ENCODE measurements at places on chromosomes 3 and 15.

GRCh38 chr3:81270603-81271379 lies 490.7 kb downstream of the GBE1 start:
- no peak for DNase-seq

DNA sequence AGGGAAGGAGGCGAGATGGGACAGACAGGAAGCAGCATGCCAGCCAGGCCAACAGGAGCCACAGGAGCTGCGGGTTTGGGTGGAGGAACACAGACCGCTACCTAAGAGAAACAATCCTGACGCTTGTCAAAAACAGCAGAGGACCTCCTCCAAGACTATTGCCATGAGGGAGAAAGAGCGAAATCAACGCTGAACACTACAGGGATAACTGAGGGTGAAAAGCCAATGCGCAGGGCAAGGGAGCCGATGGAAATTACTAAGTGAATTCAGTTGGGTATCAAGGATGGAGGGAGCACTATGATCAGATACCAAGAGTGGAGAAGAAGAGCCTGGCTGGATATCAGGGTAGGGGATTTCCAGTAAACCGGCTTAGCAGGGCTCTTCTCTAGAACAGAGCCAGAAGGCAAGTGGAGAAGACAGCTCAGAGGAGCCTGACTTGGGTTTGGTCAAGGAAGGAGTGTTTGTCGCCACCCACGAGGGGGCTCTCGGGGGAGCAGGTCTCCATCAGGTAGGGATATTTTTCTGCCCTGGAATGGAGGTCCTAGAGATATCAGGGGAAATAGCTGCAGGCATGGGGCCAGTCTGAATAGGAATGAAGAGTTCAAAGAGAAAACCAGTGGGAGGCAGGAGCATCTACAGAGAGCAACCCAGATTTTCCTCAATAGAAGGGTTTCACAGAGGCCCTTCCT lies 48.4 kb downstream of the SLC41A3 start:
- DNase-seq = no peak

DNA sequence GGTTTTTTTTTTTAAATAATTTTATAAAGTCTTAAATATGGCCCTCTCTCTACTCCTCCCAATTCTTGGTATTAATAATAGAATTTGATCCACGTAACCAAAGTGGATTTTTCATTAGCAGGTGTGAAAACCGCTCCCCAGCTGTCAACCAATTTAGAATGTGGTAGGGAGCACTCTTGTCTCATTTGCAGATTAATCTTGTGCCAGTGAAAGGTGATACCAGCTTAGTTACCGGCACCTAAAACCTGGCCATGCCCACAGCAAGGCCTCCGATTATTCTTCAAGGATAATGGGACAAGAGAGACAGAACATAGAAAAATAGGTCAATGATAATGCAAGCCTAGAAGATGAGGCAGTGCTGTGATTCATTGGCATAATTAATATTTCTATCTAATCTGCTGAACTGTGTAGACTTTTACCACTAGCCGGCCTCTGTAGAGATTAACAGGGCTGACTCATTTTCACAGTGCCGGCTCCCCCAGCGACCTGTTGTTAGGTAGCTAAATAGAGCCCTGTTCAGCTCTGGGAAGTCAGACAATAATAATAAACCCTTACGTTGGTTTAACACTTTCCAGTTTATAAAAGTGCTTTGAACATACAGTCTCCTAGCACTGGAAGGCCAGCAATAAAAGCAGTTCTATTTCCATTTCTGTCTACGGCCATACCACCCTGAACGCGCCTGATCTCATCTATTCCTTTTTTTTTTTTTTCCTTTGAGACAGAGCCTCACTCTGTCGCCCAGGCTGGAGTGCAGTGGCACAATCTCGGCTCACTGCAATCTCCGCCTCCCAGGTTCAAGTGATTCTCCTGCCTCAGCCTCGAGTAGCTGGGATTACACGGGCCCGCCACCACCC lies 102.9 kb downstream of the SHQ1 start:
- no peak for DNase-seq

DNA sequence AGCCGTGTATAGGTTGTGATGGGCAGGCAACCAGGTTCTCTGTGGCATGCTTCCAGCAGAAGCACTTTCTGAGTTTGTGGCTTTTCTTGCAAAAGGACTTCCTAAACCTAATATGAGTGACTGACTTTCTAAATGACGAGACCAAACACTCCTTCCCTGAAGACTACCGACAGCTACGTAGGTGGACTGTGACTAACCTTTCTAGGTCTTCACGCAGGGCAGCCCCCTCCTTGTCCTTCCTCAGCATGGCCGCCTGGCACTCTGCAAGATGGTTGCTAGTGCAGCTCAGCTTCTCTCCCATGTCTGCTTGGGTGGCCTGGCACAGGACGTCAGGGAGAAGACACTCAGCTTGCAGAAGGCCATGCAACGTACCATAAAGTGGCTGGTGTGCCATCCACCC lies 20.9 kb downstream of the CXCR6 start:
- no peak for DNase-seq

- DNase-seq = no peak
These were observed 357.9 kb downstream of the LSAMP start for GRCh38 chr3:116087426-116087825.

- no peak for DNase-seq
These were observed 140.6 kb downstream of the MEIS2 start for GRCh38 chr15:36959746-36960145.

DNA sequence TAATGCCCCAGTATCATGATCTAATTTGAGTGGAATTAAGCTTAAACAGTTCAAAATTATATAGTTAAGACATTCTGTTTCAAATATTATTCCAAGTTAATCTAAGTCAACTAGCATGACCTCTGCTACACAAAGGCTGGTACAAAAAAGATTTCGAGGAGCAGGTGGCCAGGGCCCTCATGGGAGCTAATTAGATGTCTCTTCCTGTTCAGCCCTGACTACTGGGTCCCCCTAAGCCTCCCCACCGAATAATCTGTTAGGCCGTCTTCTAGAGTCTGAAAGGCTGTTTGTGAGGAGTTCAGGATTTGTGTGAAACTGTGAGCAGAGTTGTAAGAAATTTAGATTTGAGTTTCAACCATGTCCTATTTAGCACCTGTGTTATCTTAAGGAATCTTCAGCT lies 75.4 kb downstream of the PPM1L start:
- no peak for DNase-seq

DNA sequence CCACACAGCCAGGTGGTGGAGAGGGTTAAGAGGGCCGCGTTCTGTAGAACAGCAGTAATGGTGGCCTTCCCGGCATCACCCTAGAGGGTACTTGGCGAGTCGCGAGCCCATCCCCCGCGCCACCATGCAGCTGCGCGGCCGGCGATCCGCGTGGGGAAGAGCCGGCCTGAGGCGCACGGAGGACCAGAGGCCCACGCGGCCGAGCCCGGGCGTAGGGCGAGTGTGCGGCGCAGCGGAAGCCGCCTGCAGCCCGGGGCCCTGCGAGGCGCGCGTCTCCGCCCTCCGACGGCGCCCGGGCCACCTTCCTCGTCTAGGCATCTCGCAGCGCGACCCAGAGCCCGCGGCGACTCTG lies 423 bp downstream of the TKT start:
- no peak for DNase-seq

DNA sequence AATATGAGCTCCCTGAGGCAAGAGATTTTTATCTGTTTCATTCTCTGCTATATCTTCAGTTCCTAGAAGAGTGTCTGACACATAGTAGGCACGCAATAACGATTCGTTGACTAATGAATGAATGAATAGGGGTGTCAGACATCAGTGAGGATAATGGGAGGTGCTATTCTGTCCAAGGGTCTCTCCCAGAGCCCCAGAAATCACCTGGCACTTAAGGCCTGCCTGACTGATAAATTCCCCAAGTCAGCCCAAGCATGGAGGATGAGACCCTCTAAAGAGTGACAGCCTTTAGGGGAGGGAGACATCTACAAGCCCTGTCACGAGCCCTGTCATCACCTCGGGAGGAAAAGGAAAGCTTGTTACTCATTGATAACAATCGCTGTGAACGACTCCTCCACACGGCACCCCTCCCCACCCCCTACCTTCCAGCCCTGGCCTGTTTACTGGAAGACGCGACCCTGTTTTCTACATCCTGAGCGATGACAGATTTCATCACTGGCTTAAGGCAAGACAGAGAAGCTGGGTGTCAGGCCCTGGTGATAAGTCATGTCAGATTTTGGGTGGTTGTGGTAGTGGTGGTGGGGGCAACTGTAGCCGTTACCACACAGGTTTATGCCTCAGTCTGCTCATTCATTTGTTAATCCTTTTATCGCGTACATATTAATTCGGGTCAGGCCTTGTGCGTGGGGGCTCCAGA lies 23.1 kb downstream of the BHLHE40 start:
- DNase-seq = no peak

DNA sequence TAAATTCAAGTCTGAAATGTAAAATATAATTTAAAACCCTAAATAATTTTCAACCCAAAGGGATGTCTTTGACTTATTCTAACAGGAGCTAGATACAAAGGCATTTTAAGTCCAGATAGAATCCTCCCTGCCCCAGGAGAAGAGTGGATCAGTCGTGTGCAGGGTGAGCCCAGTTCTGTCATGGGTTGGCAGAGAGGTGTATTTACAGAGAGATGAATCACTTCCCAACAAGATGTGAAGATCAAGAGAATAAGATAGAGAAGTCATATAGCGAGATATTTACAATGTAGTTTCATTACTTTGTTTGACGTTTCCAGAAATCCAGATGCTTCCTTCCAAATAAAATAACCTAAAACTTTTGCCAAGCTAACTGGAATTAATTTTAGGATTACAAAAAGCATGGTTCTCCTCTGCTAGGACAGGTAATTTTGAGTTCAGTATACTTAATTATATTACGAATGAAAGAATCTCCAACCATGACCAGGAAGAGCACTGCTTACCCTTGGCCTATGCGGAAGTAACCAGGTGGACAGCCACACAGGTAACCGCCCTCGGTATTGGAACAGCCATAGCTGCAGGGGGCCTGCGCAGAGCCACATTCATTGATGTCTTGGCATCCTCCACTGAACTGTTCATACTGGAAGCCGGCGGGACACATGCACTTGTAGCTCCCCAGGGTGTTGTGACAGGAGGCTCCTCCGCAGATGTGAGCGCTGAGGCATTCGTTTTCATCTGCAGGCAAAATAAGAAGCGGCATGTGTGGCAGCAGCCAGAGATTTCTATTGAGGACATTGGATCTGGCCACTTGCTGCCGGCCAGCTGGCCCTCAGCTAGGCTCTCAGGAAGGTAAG lies 84.0 kb downstream of the DUT start:
- no peak for DNase-seq

- no peak for DNase-seq
These were observed 20.7 kb downstream of the SLCO3A1 start for GRCh38 chr15:91874171-91874570.

- DNase-seq = no peak
These were observed 55.4 kb downstream of the ATG7 start for GRCh38 chr3:11327619-11328018.

- DNase-seq = no peak
These were observed 43.6 kb upstream of the PLCL2 start for GRCh38 chr3:16841041-16841753.

GRCh38 chr3:30694148-30694547 lies 87.7 kb downstream of the TGFBR2 start:
- no peak for DNase-seq

- DNase-seq = no peak
These were observed 38.8 kb downstream of the KLHL25 start for GRCh38 chr15:85755942-85756341.

GRCh38 chr15:75107908-75108838 lies 84.8 kb downstream of the PPCDC start:
- no peak for DNase-seq

- no peak for DNase-seq
These were observed 47.9 kb downstream of the RGMA start for GRCh38 chr15:93041159-93041547.

DNA sequence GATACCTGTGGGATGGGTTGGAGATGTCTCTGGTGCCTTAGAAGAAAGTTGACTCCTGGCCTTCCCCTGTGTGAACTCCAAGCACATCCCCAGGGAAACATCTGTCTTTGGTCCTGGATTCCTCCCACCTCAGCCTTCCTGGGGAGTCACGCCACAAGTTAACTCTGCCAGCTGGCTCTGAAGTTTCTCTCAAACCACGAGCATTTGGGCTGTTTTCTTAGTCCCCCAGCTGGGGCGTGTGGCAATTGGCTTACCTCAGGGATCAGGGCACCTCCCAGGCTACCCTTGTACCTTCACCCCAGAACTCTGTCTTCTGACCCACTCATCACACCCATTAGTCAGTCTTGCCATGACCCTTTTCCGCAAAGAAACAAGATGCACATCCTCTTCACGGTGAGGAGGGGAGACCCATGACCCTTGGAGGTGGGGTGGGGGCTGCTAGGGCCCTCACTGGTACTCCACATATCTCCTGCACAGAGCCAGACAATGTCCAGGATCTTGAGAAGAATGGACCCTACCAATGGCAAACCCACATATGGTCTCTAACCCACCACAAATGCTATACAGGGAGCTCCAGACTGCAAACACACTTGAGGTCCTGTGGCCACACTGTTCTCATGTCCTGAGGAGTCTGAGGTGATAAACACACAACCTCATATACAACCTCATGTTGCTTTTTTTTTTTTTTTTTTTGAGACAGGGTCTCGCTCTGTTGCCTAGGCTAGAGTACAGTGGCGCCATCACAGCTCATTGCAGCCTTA lies 3.9 kb downstream of the NEIL1 start:
- DNase-seq = no peak

GRCh38 chr15:32033186-32033890 lies 3.0 kb downstream of the CHRNA7 start:
- no peak for DNase-seq

DNA sequence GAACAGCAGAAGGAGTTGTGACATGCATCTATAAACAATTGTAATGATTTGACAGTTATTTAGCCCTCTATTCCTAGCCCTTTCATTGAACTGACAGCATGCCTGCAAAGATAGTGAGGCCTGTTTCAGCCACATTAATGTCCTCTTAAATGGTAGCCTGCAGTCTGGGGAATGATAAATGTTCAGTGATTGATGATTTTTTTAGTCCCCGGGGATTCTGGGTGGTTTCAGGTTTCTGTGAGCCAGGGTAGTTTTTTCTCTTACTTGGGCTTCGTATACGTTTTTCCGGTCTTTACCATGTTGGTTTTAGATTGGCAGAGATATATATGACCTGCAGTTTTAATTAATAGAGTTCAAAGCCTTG lies 172.0 kb downstream of the TCF12 start:
- no peak for DNase-seq

GRCh38 chr3:74787011-74787410 lies 172.6 kb upstream of the CNTN3 start:
- DNase-seq = no peak

DNA sequence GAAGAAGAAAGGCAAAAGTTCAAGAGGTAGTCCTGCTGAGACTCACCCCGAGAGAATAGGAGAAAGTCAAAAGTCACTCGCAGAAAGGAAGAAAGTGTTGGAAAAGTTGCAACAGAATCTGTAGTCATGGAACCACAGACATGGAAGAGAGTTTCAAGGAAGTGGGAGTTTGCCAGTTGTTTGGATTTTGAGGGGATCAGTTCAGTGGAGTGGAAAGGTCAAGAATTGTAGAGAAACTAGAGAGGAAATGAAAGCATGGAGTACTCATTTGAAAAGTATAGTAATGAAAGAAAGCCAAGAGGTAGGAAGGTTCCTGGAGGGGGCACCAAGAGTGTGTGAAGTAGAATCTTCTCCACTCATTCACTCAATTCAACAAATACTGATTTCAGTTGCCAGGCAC lies 34.7 kb downstream of the SPTSSB start:
- DNase-seq = no peak

- no peak for DNase-seq
These were observed 202.5 kb upstream of the TLE3 start for GRCh38 chr15:70299931-70300869.

Measured in left forelimb (tissue), 1 donor.